NCI-H524 (cell line): ENCODE measurements at places on chromosomes 11 and 22.

DNA sequence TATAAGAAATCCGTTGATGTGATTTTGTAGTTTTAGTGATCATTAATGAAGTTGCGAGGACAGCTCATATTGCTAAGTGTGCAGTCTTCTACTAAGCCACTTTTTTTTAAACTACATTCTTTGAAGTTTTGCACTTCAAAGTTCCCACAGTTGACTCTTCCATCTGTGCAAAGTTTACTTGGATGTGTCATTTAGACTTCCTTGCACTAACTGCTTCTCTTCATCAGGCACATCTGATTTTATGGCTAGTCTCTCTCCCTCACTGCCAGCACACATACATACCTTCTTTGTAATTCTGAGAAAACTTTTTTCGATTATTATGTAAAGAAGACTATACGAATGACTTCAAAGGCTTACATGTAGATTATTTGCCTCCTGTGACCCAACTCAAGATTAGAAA, 250.0 kb downstream of the DYNC2H1 start:
- DNase-seq = no peak

- no peak for DNase-seq
Measured at GRCh38 chr11:93444617-93445073, 98.5 kb downstream of the SMCO4 start.

- no peak for DNase-seq
Measured at GRCh38 chr11:19121646-19122045, 4.7 kb downstream of the ZDHHC13 start.

- no peak for DNase-seq
Measured at GRCh38 chr11:128544471-128545051, 42.8 kb downstream of the ETS1 start.

DNA sequence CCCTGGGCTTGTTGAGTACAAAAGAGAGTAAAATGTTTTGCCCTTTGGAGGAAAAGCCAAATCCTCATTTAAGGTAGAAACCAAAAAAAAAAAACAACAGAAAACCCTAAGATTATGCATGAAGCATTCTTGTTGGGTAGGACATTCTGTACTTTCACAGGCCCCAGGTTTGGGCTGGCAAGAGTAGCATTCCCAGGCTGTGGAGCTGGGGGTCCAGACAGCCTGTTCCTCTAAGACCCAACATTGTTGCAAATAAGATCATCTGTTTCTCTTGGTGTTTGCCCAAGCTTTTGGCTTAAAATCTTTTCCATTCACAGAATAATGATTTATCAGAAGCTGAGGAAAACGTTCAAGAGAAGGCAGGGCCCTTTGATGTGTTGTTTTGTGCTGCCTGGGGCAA, 123.8 kb downstream of the MICAL2 start:
- no peak for DNase-seq
